ENCODE measurements at places on chromosomes 2 and 18.

DNA sequence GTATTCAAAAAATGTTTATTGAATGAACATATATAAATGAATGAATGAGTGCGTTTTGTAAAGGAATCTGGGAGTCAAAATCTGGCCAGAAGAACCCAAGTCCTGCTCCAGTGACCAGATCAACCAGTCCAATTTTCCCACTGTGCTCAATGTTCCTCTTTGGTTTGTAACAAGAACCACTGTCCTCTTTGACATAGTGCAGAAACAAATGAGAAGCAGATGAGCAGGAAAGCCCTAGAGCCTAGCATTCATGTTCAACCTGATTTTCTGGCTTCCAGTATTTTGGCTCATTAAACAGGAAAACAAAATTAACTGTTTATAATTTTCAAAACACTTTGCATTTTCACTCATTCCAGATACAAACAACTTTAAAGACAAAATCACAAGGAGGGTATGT is 23.2 kb downstream of the FAM124B start:
- no peak for DNase-seq

DNA sequence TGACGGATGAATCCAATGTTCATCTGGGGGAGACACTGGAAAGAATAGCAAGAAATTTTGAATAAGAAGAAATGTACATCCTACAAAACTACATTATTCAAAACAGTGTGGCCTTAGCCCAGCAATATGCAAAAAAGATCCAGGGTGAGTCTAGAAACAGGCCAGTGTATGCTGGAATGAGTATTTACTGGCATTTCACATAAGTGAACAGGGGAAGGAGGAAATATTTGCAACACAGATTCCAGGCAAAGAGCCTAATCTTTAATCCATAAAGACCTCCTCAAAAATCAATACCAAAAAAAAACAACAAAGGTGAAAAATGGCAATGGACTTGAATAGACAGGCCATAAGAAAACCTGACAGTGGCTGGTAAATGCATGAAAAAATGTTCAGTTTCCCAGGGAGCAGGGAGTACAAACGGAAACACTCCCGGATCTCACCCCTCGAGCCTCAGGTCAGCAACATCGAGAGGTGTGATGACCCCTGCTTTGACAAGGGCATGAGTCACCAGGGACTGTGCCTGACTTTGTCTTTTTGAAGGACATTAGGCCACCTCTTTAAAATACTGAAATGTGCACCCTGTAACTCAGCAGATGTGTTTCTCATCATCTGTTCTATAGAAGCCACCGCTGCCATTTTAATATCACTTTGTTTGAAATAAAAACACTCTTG is 12.7 kb upstream of the GPC1 start:
- DNase-seq = no peak

DNA sequence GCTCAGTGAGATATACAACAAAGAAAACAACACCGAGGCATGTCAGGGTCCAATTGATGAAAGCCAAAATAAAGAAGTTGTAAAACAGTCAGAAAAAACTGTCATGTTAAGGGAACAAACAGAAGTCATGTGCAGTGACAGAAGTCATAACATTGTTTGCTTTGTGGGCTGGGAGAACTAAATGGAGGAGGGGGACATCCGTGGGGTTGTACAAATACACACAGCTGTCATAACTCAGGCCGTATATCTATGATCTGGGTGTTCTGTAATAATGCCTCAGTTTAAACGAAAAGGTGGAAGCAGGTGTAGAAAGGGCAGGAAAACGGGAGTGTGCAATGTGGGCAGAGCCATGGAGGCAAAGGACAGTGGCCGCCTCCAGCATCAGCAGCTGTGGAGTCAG is 27.3 kb downstream of the TIMM21 start:
- DNase-seq = no peak

- no peak for DNase-seq
Measured at GRCh38 chr18:63265326-63265725, 54.2 kb downstream of the BCL2 start.

DNA sequence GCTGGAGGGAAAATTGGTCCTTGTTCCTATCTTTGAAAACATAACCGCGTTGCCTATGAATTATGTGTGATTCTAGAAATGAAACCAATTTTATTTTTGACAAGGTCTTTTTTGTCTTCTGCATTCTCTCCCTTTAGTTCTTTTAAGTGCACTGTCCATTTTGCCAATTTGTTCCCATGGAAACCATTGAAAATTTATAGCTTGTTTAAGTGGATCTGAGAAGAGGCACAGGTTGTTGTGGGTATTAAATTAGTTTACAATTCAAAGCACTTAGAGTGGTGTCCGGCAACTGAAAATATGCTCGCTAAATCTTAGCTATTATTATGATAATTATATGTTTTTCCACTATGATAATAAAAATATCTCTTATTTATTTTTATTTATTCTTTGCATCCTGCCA is 107.5 kb upstream of the FSHR start:
- DNase-seq = no peak

GRCh38 chr18:573385-573784 is 6.8 kb upstream of the CETN1 start:
- DNase-seq = no peak

DNA sequence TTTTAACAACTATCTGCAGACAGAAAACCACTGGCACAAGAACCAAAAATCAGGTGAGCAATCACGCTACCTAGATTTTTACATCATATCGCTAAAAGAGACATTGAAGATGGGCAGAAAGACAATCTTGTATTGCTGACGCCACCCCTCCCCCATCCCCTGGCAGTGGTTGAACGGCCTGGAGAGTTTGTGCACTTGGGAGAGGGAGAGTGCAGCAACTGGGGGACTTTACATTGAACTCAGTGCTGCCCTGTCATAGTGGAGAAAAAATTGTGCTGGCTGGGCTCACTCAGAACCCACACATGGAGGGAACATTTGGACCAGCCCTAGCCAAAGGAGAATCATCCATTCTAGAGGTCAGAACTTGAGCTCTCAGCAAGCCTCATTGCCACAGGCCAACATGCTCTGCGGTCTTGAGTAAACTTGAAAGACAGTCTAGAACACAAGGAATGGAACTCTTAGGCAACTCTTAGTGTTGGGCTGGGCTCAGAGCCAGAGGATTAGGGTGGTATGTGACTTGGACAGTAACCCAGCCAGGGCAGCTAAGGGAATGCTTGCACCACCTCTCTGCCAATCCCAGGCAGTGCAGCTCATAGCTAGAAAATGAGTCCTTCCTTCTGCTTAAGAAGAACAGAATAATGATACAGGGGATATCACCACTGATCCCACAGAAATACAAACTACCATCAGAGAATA is 220.0 kb upstream of the CYP26B1 start:
- DNase-seq = peak; percentile 100

- peak; percentile 46 for DNase-seq
Measured at GRCh38 chr2:53347269-53347668, 420.3 kb upstream of the CHAC2 start.

DNA sequence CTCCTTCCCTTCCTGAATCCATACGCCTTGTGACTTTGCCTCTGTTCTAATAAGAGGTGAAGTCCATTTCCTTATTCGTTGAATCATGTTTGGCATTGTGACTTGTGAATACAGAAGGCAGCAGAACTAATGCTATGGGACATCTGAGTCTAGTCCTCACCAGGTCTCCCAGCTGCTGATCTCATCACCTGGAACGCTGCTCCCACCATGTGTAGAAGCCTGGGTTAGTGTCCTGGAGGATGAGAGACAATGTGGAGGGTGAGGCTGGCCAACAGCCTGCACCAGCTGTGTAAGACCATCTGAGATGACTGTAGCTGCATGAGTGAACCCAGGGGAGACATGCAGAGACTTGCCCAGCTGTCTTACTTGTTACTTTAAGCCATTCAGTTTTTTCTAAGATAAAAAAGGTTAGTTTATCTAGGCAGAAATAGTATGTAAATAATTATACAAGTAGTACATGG is 3.5 kb upstream of the HAAO start:
- DNase-seq = peak; percentile 93

DNA sequence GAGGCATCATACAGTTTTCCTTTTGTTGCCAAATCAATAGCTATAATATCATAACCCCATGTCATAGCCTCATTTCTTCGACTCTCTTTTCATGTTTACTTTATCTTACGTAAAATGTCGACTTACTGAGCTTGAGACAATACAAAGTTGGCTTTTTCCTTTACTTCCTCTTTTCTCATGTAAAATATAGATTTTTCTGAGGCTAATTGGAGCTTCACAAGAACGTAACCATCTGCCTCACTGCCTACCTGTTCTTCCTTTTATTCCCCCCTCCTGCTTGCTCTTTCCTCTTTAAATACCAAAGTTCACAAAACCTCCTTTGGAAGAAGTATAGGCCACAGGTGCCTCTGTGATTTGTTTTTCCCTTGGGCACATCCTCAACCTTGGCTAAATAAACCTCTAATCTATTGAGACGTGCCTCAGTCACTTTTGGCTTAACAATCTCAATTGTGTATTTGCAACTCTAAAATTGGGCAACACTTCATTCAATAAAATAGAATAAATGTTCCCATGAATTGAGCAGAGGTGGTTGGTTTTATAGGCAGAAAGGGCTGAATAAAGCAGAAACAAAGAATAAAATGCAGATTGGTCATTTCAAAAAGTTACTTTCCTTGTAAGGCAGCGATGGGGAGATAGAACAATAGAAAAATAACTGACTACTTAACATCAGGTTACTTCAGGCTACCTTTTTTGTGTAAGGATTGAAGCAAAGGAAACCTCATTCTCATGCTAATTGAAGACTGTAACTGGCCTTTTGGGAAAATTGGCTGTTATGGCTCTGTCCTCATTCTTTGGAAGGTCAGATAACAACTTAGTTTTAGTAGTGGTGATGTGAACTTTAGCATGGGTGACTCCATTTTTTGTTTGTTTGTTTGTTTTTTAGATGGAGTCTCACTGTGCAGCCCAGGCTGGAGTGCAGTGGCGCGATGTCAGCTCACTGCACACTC is 21.3 kb downstream of the COMMD1 start:
- no peak for DNase-seq

GRCh38 chr18:63241317-63241712 is 78.3 kb downstream of the BCL2 start:
- DNase-seq = no peak

- DNase-seq = peak; percentile 75
Measured at GRCh38 chr2:20169796-20170703, 54.9 kb downstream of the SDC1 start.

DNA sequence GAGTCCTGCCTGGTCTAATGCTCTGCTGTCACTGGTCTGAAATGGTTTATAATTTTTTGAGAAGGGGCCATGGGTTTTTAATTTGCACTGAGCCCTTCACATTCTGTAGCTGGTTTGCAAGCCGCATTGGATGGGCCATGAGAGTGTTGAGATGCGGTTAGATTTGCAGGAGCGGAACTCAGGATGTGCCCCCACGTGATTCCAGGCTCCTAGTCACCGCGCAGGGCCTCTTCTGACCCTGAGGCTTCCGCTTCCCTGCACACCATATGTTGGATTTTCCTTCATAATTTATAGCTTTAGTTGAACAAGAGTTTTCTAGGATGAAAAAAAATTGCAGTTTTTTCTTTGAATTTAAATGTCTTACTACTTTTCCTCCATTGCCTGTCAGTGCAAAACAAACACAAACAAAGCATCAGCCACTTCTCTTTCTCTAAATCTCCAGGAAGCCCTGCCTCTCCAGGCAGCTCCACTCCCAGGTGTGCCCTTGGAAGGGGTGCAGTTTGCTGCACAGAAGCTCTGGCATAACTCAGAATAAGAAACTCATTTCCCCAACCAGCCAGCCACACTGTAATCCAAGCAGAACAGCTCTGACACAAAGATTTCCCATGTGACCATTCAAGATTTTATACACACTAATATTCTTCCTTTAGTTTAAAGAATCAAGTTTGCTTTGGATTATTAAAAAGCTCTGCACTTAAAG is 18.4 kb upstream of the TPO start:
- no peak for DNase-seq

- DNase-seq = peak; percentile 93
Measured at GRCh38 chr2:74712223-74713053, 58.4 kb downstream of the SEMA4F start.

DNA sequence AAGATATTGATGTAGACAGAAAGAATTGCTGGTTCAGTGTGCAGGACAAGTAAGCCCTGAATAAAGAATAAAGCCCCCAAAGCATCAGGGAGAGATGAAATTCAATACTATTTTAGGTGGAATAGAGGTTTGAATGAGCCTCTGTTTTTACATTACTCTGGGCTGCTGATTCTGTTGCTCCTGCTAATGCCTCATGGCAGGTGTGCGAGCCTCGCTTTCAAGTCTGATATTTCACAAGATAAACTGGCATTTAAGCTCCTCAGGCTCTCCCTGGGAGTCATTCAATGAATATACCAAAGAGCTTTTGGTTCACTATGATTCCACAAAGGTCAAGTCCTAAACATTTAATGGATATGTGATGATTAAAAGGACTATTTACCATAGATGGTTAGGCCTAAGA is 601.0 kb upstream of the SLC39A10 start:
- DNase-seq = no peak

- peak; percentile 90 for DNase-seq
Measured at GRCh38 chr18:3256693-3257626, 5.0 kb upstream of the MYL12B start.

- DNase-seq = peak; percentile 34
Measured at GRCh38 chr2:172928756-172929155, 146.9 kb upstream of the MAP3K20 start.

DNA sequence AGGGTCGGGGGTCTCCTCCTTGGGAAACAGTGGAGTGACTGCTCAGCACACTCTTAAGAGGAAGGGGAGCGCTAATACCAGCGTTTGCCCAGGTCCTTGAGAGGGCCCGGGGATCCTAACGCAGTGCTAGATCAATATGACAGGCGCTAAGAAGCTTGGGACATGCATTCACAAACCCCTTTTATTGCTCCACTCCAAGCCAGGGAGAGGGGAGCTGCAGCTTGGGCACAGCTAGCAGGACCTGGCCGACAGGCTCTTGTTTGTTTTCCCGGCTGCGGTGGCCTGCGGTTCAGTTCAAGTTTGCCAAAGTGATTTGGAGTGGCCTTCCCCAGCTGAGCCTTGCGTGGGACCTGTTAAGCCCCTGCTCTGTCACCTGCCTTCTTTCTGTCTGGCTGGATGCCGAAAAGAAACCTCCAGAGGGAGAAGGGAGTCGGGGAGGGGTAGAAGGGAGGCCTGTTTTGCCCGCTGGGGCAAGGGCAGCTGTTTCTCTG is 152.1 kb downstream of the GLI2 start:
- DNase-seq = no peak

GRCh38 chr18:22367303-22367702 is 50.4 kb downstream of the CTAGE1 start:
- no peak for DNase-seq

DNA sequence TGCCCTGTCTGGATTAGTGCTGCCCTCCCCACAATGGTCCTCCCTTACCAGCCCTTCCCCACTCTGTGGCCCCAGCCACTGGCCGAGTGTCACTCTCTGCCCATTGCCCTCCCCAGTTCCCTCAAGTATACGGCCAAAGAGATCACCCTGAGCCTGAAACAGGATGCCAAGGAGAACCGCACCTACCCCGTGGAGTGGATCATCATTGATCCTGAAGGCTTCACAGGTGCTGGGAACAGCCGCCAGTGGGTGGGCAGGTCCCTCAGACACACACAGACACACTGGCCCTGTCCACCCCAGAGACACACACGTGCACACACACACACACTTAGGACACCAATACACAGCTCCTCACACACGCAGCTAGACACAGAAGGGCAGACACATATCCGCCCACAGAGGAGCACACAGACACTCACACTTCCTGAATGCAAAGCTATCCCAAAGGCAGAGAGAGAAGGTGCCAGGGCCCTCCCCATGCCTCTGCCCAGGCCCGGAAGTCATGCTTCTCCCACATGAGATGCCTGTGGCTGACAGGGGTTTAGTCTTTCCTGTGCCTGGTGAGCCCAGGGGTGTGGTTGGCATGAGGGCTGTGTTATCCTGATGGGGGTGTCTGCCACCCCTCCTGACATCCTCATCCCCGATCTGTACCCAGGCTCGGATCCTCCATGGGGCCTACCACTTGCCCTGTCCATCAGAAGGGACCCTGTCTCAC is 2.9 kb downstream of the CHRND start:
- DNase-seq = no peak

- no peak for DNase-seq
Measured at GRCh38 chr2:175350105-175350504, 168.6 kb upstream of the ATP5MC3 start.

Measured in epithelial cell of esophagus (primary cell).